ENCODE measurements at places on chromosomes 11 and 22. TPM values are rescaled to one million over a fixed set of nuclear protein-coding genes. Genes with fewer than 3 reads are reported as not detected.

MOV10L1 gene
- total RNA-seq, result not detected

- DNase-seq, result no peak
- no peaks in the 10 kb centered on the region for H3K27me3 ChIP-seq
- H3K4me3 ChIP-seq, result no peak overlapping the region
- H3K27ac ChIP-seq, result no peak overlapping the region
- no peaks in the 10 kb centered on the region for H3K36me3 ChIP-seq
- H3K4me1 ChIP-seq, result no peaks in the 10 kb centered on the region
These were observed 10.9 kb upstream of the MRPL23 start for GRCh38 chr11:1936072-1936780.

NXPE2 gene
- not detected for total RNA-seq

PRR33 gene
- total RNA-seq, result not detected

GRCh38 chr11:67438158-67438902 lies 848 bp upstream of the PTPRCAP start:
- no peak overlapping the region for H3K27ac ChIP-seq
- no peak for DNase-seq
- no peaks in the 10 kb centered on the region for H3K27me3 ChIP-seq
- H3K4me3 ChIP-seq, result no peak overlapping the region
- no peaks in the 10 kb centered on the region for H3K36me3 ChIP-seq

TBC1D22A gene
- 10.6 TPM for total RNA-seq

DNA sequence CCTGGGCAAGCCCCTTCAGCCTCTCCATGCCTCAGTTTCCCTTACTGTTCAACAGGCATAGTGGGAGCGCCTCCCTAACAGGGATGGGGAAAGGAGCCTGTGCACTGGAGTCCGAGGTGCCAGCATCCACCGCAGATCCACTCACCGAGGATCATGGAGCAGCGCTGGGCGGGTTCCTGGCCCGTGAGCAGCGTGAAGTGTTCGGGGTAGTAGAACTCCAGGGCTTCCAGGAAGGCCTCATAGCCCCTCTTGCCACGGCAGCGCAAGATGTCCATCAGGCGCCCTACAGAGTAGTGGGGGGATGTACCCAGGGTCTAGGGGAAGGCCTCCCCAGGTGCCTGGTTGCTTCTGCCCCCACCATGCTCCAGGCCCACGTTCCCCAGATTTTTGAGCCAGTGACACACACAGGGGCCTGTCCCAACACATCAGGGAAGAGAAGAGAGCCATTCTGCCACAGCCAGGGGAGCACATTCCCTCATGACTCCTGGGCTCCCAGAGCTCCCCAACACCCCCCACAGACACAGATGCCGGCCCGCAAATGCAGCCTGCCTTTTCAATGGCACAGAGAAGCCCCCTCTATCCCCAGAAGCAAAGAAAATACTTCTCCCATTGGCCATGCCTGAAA lies 1.3 kb downstream of the CARD10 start:
- peaks cover 61% of the 10 kb centered on the region for H3K27me3 ChIP-seq
- H3K36me3 ChIP-seq, result no peaks in the 10 kb centered on the region
- peaks cover 1% of the 10 kb centered on the region for H3K4me1 ChIP-seq
- no peak for DNase-seq
- H3K4me3 ChIP-seq, result no peak overlapping the region

GRCh38 chr11:5626196-5626595 lies 1.4 kb downstream of the TRIM34 start:
- DNase-seq, result no peak
- H3K27me3 ChIP-seq, result no peaks in the 10 kb centered on the region
- no peak overlapping the region for H3K27ac ChIP-seq
- H3K4me3 ChIP-seq, result no peak overlapping the region
- H3K36me3 ChIP-seq, result no peaks in the 10 kb centered on the region

GRCh38 chr22:37631448-37632173 lies 7.9 kb upstream of the SH3BP1 start:
- DNase-seq, result no peak
- H3K27ac ChIP-seq, result no peak overlapping the region
- peaks cover 17% of the 10 kb centered on the region for H3K4me1 ChIP-seq
- H3K27me3 ChIP-seq, result no peaks in the 10 kb centered on the region
- no peak overlapping the region for H3K4me3 ChIP-seq
- no peaks in the 10 kb centered on the region for H3K36me3 ChIP-seq

HBB gene
- not detected for total RNA-seq

- H3K4me3 ChIP-seq, result no peak overlapping the region
- DNase-seq, result peak; percentile 63
- no peaks in the 10 kb centered on the region for H3K36me3 ChIP-seq
- peaks cover 13% of the 10 kb centered on the region for H3K27me3 ChIP-seq
These were observed 3.1 kb downstream of the ASRGL1 start for GRCh38 chr11:62340269-62340901.

- no peak for DNase-seq
- no peak overlapping the region for H3K27ac ChIP-seq
- H3K4me3 ChIP-seq, result no peak overlapping the region
- no peaks in the 10 kb centered on the region for H3K27me3 ChIP-seq
- H3K36me3 ChIP-seq, result no peaks in the 10 kb centered on the region
These were observed 90.3 kb downstream of the RPL27A start for GRCh38 chr11:8772571-8773519.

GRCh38 chr22:22166941-22167713 lies 77.5 kb upstream of the VPREB1 start:
- H3K4me3 ChIP-seq, result no peak overlapping the region
- no peaks in the 10 kb centered on the region for H3K36me3 ChIP-seq
- H3K27me3 ChIP-seq, result peaks cover 100% of the 10 kb centered on the region
- no peak for DNase-seq

DNA sequence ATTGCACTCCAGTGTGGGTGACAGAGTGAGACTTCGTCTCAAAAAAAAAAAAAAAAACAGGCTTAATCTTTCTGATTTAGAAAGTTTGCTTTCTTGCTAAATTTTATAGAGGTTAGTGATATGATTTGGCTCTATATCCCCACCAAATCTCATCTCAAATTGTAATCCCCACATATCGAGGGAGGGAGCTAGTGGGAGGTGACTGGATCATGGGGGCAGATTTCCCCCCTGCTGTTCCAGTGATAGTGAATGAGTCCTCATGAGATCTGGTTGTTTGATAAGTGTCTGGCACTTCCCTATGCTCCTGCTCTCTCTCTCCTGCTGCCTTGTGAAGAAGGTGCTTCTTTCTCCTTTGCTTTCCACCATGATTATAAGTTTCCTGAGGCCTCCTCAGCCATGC lies 90.9 kb downstream of the OSBP2 start:
- H3K36me3 ChIP-seq, result no peaks in the 10 kb centered on the region
- H3K4me3 ChIP-seq, result no peak overlapping the region
- H3K27ac ChIP-seq, result no peak overlapping the region
- no peaks in the 10 kb centered on the region for H3K4me1 ChIP-seq
- DNase-seq, result no peak

GRCh38 chr22:38900677-38901076 lies 28.7 kb upstream of the CBX6 start:
- no peak for DNase-seq
- H3K4me3 ChIP-seq, result no peak overlapping the region
- H3K27ac ChIP-seq, result no peak overlapping the region
- H3K36me3 ChIP-seq, result no peaks in the 10 kb centered on the region
- no peaks in the 10 kb centered on the region for H3K4me1 ChIP-seq

DNA sequence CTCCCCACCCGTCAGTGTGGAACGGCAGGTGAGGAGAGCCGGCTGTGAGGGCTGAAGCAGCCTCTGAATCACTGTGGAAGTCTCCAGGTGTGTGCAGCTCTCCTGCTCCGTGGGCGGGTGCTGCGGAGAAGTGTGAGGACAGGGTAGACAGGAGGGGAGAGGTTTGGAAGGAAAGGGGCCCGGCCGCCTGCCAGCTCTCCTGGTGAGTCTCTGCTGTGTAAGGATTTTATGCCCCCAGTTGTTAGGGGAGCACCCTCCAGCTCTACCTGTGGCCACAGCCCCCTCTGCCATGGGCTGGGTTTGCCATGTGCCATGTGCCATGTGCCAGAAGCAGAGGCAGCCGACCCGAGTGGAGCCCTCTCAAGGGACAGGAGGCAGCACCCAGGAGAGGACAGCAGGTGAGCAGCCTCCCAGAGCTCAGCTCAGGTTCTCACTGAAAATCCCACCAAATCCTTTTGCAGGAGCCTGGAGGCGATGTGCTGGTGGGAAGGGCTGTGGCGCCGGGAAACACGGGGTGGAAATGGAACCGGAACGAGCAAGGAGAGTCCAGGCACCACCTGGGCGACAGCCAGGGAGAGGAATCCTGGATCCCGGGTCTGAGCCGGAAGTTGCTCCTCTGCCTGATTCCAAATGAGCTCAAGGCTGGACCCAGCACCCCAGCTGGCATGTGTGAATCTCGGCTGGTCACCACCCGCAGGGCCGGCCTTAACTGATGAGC lies 804.4 kb downstream of the BRD1 start:
- no peak overlapping the region for H3K27ac ChIP-seq
- no peaks in the 10 kb centered on the region for H3K4me1 ChIP-seq
- DNase-seq, result no peak
- H3K36me3 ChIP-seq, result no peaks in the 10 kb centered on the region
- no peaks in the 10 kb centered on the region for H3K27me3 ChIP-seq

OR8A1 gene
- not detected for total RNA-seq

DNA sequence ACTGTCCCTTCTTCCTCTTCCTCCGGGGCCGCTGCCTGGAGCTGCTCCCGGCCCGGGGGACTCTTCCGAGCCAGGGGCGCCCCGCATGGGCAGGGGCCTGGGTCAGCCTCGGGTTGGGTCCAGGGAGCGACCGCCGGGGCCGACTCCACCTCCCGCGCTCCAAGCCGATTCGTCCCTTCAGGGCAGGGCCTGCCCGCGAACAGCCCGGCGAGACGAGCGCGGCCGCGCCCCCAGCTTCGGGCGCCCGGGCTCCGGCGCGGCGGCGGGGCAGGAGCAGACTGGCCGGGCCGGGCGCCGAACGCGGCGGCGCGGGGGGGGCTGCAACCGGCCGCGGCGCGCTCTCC lies at the start of gene LARGE1:
Gene LARGE1 (minus strand): TSS at position 280 of the 344 bp plus-strand sequence.
- H3K36me3 ChIP-seq, result no peaks in the 10 kb centered on the region
- H3K27me3 ChIP-seq, result peaks cover 13% of the 10 kb centered on the region
- peaks cover 34% of the 10 kb centered on the region for H3K4me1 ChIP-seq
- DNase-seq, result peak; percentile 78
- H3K27ac ChIP-seq, result no peak within 1 kb of the TSS

DNA sequence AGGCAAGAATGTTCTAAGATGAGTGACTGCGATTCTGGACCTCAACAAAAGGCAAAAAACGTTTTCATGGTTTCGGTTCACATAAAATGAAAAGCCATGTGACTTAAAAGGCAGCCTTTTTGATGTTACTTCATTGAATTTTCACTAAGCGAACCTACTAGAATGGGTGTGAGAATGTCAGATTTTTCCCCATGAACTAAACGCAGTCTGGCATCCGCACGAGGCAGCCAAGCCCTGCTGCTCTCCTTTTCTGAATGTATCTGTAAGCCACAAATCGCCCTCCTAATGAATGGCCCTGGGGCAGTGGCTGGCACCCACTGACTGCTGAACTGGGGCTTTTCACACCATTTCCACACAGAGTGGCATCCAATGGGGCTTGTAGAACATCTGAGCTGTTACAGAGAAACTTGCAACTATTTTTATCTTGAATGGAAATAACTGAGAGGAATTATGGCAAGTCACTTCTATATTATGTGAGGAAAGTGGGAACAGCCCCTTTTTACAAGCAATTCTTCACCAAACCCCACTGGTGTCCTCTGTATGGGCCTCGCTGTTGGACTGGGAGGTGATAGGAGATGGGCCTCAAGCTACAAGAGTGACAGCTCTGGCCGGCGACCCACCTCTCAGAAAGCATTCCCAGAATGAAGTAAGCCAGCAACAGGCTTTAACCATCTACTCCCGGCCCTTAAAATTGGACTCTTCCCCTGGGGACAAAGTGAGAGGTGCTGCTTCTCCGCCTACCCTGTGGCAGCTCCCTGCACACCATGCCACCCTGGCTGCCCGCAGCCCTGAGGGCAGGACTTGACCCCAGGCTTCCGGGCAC lies 29.4 kb downstream of the PPP2R1B start:
- H3K27ac ChIP-seq, result no peak overlapping the region
- DNase-seq, result no peak
- peaks cover 22% of the 10 kb centered on the region for H3K4me1 ChIP-seq
- peaks cover 11% of the 10 kb centered on the region for H3K36me3 ChIP-seq

GAB4 gene
- total RNA-seq, result not detected

DNA sequence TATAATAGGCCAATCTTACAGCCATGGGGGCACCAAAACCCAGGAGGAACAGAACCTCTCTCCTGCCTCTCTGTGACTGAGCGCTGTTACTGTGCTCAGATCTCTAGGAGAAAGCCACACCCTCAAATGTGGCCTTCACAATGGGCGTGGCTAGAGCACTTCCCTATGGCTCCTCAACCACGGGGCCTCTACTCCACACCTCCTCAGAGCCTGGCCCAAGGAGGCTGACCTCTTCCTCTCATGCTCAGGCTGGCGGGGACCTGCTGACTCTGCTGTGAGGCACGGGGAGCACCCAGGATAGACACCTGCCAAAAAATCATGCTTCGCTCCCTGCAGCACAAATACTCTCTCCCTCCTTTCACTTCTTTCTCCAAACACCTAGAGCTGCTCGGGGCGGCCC lies 41.0 kb downstream of the C11orf58 start:
- peaks cover 31% of the 10 kb centered on the region for H3K4me1 ChIP-seq
- no peaks in the 10 kb centered on the region for H3K27me3 ChIP-seq
- H3K36me3 ChIP-seq, result no peaks in the 10 kb centered on the region
- DNase-seq, result no peak
- H3K4me3 ChIP-seq, result no peak overlapping the region

LRRN4CL gene
- 0.40 TPM for total RNA-seq

GRCh38 chr11:8776209-8776608 lies 93.6 kb downstream of the RPL27A start:
- no peak for DNase-seq
- no peaks in the 10 kb centered on the region for H3K36me3 ChIP-seq
- H3K4me3 ChIP-seq, result no peak overlapping the region
- peaks cover 8% of the 10 kb centered on the region for H3K4me1 ChIP-seq

KREMEN1 gene
- 1.4 TPM for total RNA-seq

SYCE3 gene
- not detected for total RNA-seq

- peak; percentile 95 for DNase-seq
- H3K27me3 ChIP-seq, result peaks cover 25% of the 10 kb centered on the region
- peak within 1 kb of the TSS; percentile 93 for H3K27ac ChIP-seq
- H3K4me3 ChIP-seq, result peak within 1 kb of the TSS; percentile 90
These were observed at the start of gene GRAMD1B for GRCh38 chr11:123429913-123430720. Gene GRAMD1B, plus strand, starts transcription at chr11:123430269. Its CDS starts 524 bp downstream, at chr11:123430793.

- H3K4me1 ChIP-seq, result no peaks in the 10 kb centered on the region
- H3K36me3 ChIP-seq, result no peaks in the 10 kb centered on the region
- H3K27me3 ChIP-seq, result no peaks in the 10 kb centered on the region
- no peak overlapping the region for H3K4me3 ChIP-seq
- H3K27ac ChIP-seq, result no peak overlapping the region
- DNase-seq, result no peak
These were observed 38.4 kb upstream of the PRSS23 start for GRCh38 chr11:86761978-86762377.

DNA sequence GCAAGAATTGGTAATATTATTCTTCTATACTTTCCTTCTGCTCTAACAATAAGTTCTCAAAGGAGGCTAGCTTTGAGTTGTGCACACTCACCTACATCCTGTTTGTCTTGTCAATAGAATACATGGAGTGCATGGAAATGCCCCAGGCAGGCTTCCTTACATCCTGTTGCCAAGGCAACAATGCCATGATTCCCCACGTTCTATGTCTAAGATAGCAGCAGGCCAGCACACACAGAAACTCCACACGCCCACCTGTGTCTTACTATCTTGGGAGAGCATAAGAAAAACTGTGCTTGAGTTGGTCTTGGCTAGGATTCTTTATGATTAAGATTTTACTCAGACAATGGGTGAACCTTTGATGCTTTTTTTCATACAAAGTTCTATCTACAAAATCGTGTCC lies 379.2 kb downstream of the AASDHPPT start:
- peaks cover 3% of the 10 kb centered on the region for H3K4me1 ChIP-seq
- H3K27ac ChIP-seq, result no peak overlapping the region
- no peaks in the 10 kb centered on the region for H3K36me3 ChIP-seq

APOA1 gene
- 0.84 TPM for total RNA-seq
